Muscle of arm (tissue), 14 donors: ENCODE measurements at places on chromosomes 11 and 22. TPM values are rescaled to one million over a fixed set of nuclear protein-coding genes. Genes with fewer than 3 reads are reported as not detected.

Gene RIMBP3C
- 0.43 TPM for polyA plus RNA-seq

Gene SGSM1
- 0.12 TPM for polyA plus RNA-seq

Gene SCGB2A2
- polyA plus RNA-seq: not detected

Gene OR4A16
- polyA plus RNA-seq: not detected

Gene DENND6B
- polyA plus RNA-seq: 4.3 TPM

Gene KCNC1
- 1.6 TPM for polyA plus RNA-seq

Gene MYH9
- polyA plus RNA-seq: 103 TPM

Gene ABTB2
- polyA plus RNA-seq: 7.9 TPM

- DNase-seq: no peak
Observed at GRCh38 chr11:119865661-119866156, 136.7 kb upstream of the NECTIN1 start.

DNA sequence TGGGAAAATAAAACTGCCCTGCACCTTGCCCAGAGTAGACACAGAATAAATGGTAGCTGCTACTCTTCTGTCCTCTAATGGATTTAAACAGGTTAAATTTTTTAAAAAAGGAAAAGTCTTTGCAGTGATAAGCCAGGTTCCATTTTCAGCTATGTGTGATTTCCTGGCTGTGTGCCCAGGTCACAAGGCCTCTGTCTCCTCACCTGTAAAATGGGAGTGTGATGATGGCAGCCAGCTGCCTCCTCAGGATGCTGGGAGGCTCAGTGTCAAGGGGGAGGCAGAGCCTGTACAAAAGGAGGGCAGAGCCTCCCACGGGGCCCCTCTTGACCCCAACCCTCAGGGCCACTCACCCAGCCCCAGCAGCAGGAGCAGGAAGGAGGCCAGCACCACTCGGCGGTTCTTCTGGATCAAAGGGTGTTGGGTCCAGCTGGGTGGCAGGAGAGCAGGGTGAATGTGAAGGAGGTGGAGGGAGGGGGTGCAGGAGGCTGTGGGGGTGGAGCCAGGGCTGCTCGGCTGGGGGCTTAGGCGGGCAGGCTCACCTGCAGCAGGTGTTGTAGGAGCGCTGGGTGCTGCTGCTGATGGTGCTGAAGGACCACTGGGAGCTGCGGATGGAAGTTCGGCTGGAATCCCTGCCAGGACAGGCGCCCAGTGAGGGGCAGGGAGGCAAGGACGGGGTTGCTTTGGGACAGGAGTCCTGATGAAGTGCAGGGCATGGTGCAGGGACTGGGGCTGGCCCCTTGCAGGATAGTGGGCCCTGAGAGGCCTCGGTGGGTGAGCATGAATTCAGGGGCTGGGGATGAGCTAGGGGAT, 1.9 kb downstream of the TMEM134 start:
- DNase-seq: no peak

- DNase-seq: peak; percentile 62
Observed at GRCh38 chr11:119445379-119445778, 22.4 kb upstream of the THY1 start.

GRCh38 chr11:62273789-62274275, 3.9 kb downstream of the SCGB2A2 start:
- DNase-seq: no peak

DNA sequence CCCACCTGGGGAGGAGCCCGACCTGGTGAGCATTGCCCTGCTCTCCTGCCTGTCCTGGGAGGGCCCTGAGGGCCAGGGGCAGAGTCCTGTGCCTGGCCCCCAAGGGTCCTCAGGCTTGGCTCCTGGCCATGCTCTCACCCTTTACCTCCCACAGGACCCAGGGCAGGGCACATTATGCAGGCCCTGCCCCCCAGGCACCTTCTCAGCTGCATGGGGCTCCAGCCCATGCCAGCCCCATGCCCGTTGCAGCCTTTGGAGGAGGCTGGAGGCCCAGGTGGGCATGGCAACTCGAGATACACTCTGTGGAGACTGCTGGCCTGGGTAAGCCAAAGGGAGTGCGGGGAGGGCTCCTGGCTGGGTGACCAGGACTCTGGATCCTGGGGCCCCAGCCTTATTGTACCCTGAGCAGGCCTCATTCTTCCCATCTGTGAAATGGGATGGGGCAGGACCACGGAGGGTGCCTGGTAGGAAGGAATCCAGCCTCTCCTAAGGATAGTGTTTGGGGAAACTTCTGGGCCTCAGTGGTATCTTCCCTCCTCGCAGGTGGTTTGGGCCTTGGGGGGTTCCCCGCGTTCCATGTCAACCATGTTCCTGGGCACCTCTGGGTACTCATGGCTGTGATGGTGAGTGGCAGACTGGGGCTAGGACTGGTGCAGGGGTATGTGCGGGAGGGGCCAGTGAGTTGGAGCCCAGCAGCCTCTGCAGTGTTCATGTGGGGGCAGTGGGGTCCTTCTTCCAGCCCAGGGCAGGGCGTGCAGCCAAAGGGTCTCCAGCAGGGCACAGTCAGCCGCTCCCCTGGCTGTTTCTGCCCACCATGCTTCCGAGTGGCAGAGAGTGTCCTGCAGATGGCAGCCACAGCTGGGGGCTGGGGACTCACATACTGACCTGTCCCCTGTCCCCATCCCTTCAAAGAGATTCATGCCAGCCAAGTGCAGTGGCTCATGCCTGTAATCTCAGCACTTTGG, 14.7 kb downstream of the RELT start:
- DNase-seq: no peak

- no peak for DNase-seq
Observed at GRCh38 chr11:132052342-132052741, 681.9 kb downstream of the NTM start.

DNA sequence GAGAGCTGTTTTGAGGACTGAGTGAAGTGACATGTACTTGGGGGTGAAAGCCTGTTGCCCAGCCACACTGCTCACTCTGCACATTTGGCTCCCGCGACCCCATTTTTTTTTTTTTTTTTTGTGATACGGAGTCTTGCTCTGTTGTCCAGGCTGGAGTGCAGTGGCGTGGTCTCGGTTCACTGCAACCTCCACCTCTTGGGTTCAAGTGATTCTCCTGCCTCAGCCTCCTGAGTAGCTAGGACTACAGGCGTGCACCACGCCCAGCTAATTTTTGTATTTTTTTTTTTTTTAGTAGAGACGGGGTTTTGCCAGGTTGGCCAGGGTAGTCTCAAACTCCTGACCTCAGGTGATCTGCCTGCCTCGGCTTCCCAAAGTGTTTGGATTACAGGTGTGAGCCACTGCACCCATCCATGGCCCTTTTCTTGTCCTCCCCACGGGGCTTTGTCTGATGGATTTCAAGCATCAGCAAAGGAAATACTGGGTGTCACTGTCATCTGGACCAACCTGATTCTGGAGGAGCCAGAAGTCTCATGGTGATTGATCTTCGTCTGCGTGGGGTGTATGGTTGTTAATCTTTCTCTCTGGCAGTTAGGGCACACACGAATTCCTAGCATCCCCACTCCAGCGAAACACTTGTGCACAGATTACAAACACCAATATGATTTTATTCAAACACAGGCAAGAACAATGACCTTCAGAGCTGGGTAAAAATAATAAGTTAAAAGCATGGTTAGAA, 3.4 kb upstream of the UCP3 start:
- DNase-seq: no peak

DNA sequence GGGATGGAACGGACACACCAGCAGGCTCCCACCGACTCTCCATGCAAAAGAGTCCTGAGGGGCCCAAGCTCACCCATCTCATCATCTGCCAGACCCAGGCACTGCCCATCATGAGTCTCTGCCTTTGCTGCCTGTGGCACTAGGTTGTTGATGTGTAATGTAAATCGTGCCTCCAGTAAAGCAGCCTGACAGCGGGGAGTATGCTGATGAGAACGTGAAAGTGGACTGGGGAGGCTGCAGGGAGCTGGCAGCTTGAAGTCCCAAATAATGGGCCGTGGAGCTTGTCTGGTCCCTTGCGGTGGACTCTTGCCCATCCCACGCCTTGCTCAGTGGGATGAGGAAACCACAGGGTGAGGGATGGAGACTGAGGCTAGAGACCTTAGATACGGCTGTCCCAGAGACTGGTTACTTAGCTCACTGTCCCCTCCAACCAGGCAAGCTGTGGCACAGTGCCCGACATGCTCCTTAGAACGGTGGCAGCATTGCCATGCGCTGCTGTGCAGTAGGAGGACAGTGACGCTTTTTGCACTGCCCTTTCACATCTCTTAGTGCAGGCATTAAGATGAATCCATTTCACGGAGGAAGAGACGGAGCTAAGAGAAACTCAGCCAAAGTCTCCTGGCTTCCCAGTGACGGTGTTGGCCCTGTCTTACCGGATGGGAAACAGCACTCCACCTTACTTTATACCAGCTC, 39.6 kb upstream of the PLET1 start:
- DNase-seq: no peak

DNA sequence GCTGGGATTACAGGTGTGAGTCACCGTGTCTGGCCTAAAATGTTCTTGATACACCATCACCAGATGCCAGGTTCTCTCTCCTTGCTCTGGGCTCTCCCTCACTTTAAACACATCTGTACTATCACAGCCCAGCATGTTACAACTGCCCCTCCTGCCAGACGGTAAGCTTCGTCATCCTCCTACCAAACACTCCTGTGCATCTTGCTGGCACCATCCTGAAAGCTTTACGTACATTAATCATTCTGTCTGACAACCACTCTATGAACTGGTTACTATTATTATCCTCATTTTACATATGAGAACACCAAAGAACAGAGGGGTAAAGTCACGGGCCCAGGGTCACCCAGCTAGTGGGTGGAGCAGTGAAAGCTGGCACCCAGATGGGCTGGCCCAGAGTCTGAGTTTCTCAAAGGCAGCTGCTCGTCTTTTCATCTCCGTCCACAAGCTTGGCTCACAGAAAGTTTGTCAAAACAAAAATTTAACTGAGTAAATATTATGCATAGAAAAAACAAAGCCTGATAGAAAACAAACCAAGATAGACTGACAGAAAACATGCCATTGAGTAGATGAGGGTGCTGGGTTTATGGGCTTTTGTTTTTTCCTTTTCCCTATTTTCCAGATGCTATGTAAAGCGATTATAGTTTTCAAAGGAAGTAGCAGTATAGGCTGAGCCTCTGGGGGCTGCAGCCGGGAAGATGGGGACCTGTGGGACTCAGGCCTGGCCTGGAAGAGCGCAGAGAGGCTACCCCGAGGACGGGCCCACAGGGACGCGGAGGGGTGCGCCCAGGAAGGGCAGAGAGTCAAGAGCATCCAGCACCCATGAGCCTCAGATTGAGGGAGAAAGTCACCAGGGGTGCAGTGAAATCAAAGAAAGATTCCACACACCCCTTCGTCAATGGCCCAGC, 9.5 kb downstream of the PLA2G6 start:
- DNase-seq: no peak

GRCh38 chr11:115297330-115297729, 206.9 kb downstream of the CADM1 start:
- DNase-seq: no peak

DNA sequence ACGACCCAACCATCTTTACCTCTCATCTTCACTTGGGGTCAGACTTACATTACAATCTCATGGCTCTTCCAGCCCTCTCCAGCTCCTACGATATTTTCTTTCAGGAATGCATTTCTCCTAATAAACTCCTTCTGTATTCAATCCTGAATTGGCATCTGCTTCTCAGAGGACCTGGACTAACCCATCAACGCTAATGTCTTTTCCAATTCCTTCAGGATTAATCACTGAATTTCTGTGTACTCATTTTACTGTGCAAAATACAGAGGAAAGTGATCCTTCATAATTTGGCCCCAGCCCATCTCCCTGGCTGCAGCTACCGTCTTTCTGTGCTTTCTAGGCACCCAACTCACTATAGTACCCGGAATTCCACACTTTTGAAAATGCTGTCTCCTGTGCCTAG, 239.2 kb downstream of the METTL15 start:
- DNase-seq: no peak

GRCh38 chr22:41661088-41661487, 27.6 kb downstream of the SNU13 start:
- DNase-seq: no peak

DNA sequence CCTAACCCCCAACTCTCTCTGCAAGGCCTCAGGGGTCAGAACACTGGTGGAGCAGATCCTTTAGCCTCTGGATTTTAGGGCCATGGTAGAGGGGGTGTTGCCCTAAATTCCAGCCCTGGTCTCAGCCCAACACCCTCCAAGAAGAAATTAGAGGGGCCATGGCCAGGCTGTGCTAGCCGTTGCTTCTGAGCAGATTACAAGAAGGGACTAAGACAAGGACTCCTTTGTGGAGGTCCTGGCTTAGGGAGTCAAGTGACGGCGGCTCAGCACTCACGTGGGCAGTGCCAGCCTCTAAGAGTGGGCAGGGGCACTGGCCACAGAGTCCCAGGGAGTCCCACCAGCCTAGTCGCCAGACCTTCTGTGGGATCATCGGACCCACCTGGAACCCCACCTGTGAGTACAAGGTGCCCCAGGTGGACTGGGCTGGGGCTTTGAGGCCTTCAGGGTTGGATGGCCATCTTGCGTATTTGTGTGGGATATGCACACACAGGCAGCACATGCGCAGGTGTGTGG, at the start of gene BEST1:
TSS of gene BEST1 (plus strand) at position 317 of the 513 bp plus-strand sequence. CDS start 1,456 bp downstream, outside the sequence.
- no peak for DNase-seq

- peak; percentile 38 for DNase-seq
Observed at GRCh38 chr11:12765428-12765827, 91.2 kb downstream of the TEAD1 start.

GRCh38 chr22:35838855-35839576, 121.3 kb downstream of the APOL5 start:
- DNase-seq: peak; percentile 54

- DNase-seq: no peak
Observed at GRCh38 chr22:37418627-37419369, 8.5 kb downstream of the ELFN2 start.

DNA sequence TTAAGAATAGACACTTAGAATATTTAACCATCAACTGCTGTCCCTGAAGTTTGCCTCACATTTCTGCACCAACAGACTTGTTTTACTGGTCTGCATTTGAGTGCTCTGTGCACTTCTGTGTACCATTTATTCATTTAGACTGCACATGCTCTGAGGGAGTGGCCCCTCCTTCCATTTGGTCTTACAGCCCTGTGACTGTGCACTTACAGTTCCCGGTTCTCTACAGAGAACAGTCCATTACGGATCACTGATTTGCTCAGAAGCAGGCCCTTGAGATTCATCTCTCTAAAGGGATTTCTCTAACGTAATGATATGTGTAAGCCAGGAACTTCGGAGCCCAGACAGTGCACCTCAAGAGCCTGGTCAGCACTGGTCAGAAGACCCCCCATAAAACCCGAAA, 247.3 kb upstream of the BLID start:
- DNase-seq: no peak

GRCh38 chr11:1881442-1882264, 10.0 kb downstream of the PRR33 start:
- DNase-seq: peak; percentile 89

DNA sequence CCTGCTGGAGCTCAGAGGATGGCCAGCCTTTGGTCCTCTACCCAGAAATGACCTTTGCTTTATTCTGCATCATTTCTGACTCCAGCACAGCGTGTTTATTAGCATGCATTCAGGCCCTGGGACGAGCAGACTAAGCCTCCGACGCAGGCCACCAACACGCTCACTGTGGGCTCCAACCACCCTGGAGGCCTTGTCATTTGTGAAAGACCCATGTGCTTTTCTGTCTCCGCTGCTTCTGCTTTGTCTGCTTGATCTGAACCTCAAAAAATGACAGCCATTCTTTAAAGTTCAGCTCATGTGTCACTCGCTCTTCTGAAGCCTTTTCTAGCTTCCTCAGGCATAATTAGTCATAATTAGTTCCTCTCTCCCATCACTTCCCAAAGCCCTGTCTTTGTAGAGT, 109.1 kb upstream of the TIMP3 start:
- no peak for DNase-seq

GRCh38 chr11:125091247-125091876, 20.1 kb downstream of the TMEM218 start:
- DNase-seq: peak; percentile 83
